ENCODE measurements at places on chromosomes 6 and 20. TPM values are rescaled to one million over a fixed set of nuclear protein-coding genes. Genes with fewer than 3 reads are reported as not detected.

Gene PRR18
- 0.40 TPM for polyA plus RNA-seq

Gene FAM83B
- 11.1 TPM for polyA plus RNA-seq

Gene LIN28B
- polyA plus RNA-seq = 0.06 TPM

Gene PROKR2
- not detected for polyA plus RNA-seq

DNA sequence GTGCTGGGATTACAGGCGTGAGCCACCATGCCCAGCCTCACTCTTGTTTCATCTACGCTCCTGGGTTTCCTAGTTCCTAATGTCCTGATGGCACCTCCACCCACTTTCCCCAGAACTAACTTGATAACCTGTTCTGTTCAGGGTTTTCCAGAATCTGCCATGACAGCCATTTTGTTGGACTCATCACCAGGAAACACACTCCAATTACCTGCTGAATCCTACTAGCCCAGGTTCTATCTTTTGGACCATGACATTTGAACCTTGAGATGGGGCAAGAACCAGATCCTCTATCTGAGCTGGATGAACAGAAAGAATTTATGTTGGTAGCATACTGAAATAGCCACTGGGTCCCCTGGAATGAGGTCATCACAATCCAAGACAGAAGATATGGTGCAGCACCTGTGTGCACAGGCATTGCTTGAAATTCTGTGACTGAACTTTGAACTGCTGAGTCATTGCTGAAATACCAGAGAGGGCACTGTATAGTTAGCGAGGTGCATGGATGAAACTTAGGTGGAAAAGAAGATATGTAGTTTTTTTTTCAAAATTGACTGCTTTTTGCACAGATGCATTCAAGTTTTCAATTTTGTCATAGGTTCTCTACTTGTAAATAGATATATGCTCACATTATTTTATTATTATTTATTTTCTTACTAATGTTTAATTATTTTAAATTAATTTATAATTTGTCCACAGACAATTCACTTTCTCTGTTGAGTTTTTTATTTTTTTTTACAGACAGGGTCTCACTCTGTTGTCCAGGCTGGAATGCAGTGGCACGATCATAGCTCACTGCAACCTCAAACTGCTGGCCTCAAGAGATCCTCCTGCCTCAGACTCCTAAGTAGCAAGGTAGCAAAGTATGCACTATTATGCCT, 42.8 kb upstream of the TASP1 start:
- no peak for DNase-seq

DNA sequence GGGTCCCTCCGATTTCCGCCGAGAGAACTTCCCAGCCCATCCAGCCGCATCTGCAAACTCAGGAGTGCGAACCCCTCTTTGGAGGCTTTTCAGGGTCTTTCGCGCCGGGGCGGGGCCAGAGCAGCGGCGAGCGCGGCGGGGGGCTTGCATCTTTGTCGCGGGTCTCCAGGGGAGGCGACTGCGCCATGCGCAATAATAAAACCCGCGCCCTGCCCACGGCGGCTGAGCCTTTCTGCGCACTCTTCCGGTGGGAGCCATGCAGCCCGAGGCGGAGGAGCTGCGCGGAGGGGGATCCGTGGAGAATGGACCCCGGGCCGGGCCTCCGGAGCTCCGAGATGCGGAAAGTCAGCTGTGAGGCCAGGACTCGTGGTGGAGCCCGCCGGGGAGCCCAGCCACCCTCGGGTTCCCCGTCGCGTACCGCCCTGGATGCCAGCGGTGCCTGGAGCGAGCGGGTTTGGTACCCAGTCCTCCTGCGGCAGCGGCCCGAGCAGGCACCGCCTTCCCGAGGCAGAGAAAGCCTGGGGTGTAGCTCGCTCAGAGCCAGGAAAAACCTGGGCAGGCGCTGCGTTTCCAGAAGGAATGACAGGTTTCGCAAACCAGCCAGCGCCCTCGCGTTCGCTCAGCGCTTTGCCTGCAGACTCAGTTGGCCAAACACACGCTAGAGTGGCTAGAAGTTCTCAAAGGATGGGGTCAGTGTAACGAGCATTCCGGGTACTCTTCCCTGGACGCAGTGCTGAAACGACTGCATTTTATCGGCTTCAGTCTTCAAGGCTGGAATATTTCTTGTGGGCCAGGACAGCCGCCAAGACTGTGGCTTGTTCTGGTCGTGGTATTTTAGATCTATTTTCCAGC, 1.2 kb downstream of the AKAP12 start:
- no peak for DNase-seq

- DNase-seq = no peak
Observed at GRCh38 chr20:19284400-19285178, 72.1 kb downstream of the SLC24A3 start.

GRCh38 chr20:9628141-9628540, 113.8 kb downstream of the LAMP5 start:
- DNase-seq = no peak

- no peak for DNase-seq
Observed at GRCh38 chr6:168524571-168525001, 83.6 kb downstream of the SMOC2 start.

- no peak for DNase-seq
Observed at GRCh38 chr20:61538183-61538942, 286.3 kb downstream of the CDH4 start.

DNA sequence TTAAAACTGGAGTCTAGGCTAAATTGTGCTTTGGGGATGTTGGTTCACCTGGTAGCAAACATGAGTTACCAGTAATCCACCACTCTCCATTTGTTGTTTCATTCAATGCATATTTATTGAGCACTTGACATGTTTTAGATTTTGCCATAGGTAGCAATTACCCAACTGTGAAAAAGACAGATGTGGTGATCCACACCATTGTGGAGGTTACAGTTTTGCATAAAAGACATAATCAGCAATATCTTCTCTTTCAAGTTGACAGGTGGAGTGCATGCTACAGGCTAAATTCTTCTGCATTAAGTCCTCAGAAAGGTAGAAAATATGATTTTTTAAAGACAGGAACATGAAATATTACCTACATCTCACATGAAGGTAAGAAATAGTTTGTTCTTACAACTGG, 143.0 kb upstream of the TSHZ2 start:
- no peak for DNase-seq

All from left renal cortex interstitium (tissue), 4 donors.